ENCODE measurements at places on chromosomes 3 and 15.
A peak's percentile ranks its signal among the peaks of the same experiment; 100 is the strongest.

- DNase-seq, result no peak
Observed at GRCh38 chr3:128421966-128422365, 44.7 kb downstream of the DNAJB8 start.

DNA sequence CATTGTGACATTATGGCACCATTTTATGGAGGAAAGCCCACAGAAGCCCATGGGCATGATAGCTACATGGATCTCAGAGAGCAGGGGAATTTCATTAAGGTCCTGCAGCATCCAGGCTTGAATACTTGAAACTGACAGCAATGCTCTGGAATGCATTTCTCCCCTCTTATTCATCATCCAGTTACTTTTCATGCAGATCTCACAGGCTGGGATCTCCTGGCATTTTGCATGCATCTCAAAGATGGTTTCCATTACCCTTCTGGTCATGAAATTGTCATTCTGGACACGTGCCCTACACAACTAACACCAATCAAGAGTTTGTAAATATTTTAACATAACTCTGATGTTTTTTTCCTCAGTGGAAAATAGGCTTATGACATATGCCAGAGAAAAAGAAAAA is 32.4 kb downstream of the VGLL3 start:
- no peak for DNase-seq

DNA sequence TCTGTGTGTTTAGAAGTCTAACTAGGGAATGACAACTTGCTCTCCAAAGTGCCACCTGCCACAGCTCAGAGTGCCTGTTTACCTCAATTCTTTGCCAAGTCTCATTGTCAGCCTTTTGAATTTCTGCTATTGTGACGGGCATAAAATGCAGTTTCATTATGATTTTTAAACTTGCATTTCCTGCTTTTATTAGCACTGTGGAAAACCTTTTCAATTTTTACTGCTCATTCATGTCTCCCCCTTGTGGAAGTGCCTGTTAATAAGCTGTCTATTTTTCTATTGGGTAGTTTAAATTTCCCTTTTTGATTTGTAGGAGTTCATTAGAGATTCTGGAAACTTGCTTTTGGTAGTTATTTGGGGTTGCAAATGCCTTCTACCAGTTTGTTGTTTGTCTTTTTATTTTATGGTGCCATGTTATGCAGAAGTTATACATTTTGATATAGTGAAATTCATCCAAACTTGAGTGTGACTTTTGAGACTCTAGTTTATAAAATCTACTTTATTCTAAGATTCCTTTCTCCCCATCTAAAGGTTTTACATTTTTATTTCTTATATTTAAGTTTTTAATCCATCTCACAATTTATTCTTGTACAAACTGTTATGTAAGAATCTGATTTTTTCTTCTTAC is 53.9 kb upstream of the FRMD4B start:
- DNase-seq, result no peak

- no peak for DNase-seq
Observed at GRCh38 chr3:8653800-8654408, 9.3 kb upstream of the SSUH2 start.

DNA sequence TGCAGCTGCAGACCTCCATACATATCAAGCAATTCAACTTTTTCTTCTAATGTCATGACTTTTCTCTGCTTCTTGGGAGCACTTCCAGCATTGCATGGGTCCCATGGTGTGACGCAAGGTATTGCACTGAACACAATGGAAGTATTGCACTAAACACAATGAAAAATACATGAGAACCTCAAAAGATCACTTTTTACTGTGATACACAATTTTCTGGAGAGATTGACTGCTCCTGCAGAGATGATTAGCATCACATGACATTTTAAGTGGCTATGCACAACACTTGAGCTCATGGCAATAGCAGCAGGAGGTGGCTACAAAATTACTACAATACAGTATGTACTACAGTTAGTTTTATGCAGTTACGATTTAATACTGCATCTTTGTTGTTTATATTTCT is 113.5 kb upstream of the BHLHE40 start:
- no peak for DNase-seq

DNA sequence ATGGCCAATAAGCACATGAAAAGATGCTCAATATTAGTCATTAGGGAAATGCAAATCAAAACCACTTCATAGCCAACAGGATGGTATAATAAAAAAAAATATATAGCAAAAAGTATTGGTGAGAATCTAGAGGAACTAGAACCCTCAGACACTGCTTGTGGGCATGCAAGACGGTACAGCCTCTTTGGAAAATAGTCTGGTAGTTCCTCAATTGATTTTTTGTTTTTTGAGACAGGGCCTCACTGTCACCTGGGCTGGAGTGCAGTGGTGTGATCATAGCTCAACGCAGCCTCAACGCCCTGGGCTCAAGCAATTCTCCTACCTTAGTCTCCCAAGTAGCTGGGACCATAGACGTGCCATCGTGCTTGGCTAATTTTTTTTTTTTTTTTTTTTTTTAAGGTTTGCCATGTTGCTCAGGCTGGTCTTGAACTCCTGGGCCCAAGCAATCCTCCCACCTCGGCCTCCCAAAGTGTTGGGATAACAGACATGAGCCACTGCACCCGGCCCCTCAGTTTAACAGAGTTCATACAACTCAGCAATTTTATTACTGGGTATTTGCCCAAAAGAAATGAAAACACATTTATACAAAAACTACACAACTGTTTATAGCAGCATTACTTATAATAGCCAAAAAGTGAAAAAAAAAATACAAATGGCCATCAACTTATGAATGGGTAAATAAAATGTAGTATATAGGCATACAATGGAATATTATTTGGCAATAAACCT is 5.1 kb downstream of the PRC1 start:
- no peak for DNase-seq

- no peak for DNase-seq
Observed at GRCh38 chr15:82737975-82738374, 28.3 kb upstream of the AP3B2 start.

DNA sequence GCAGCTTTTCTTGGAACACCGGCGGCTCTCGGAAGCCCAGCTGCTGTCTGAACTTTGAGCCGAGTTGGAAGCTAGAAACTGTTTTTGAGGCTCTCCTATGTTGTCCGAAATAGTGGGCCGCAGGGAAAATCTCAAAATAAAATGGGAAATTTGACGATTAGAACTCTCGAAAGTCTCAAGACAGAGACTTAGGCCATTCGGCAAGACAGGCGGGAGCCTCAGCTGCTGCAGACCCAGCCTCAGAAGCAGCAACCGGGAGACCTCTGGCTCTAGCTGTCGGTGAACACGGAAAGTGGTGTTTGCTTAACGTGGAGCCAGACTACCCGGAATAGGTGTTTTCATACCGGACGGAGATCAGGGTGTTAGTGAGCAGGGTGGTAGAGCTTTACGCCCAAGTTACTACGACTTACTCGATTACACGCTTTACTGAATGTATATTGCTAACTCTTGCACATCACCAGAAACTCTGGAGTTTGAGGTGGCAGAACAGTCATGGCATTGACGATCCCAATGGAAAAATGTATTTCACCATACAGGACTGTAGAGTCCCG is 357 bp upstream of the MAN2C1 start:
- peak; percentile 25 for DNase-seq

GRCh38 chr15:78968539-78969271 is 23.9 kb upstream of the CTSH start:
- no peak for DNase-seq

DNA sequence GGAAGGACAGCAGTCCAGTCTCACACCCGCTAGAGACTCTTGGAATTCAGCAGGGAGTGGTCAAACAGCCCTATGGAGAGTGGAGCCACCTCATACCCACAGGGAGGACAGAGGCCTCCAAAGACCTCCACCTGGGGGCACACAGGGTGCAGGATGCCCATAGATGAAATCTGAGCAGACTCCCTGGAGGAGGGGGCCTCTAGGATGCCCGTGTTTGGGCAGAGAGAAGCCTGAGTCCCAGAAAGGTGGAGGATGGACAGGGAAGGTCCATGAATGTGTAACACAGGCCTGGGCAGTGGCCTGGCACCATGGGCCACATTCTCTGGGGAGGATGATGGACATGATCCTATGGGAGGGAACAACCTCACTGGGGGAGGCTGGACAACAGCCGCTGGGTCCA is 21.7 kb downstream of the DUSP7 start:
- DNase-seq, result no peak

DNA sequence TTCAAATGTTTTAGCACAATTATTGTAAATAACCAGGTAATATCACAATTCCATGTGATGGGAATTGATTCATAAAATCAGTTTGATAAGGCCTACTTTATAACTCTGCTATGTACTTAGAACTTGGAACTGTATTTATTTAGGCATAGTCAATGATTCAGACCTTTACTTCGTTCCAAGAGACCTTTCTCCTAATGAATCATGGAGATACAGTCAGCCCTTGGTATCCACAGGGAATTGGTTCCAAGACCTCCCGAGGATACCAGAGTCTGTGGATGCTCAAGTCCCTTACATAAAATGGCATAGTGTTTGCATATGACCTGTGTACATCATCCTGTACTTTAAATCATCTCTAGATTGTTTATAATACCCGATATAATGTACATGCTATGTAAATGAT is 60.8 kb upstream of the UMPS start:
- DNase-seq, result no peak

GRCh38 chr3:3281024-3281423 is 101.5 kb upstream of the CRBN start:
- DNase-seq, result no peak

DNA sequence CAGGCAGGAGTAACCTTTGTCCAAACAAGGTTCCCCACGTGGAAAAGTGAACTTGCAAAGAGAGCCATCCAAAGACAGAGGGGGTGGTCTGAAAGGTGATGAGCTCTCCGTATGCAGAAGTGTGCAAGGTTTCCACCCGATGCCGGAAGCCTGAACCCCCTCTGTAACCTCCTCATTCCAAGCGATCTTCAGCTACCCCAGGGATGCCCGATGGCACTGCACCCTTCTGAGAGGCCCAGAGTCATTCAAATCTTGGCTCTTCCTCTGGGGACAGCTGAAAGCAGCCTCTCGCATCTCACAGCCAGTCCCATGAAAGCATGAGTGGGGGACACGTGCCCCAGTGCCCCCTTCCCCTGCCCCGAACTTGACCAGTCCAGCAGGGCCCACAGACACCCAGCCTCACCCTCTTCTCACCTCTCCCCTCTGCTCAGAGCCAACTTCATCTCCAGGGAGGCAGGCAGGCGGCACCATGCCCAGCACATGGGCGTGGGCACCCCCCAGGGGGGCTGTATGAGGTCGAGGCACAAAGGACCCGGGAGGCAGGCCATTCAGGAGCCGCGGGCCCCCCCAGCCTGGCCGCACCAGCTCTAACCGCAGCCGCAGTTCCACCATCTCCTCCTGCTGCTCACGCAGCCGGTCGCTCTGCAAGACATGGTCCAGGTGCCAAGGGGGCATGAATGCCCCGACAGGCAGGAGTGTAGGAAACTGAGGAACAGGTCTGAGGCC is 8.7 kb downstream of the KIF7 start:
- no peak for DNase-seq

DNA sequence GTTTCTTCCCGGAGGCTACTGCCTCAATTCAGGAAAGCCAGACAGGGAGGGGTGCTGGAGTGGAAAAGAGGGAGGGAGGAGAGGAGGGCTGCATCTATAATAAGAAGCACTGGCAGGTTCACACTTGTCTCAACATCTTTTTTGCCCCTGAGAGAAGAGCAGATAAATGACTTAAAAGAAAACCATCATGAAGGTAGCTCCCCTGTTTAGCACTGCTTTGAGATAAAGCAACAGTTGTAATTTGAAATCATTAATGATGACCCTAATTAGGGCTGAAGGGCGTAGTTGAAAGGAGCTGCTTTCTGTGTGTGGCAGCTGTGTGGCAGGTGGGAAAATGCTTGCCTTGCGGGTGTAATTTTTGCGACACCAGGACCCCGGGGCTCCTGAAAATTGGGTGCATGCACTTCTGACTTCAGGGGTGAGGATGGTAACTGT is 222.8 kb upstream of the IL12A start:
- DNase-seq, result no peak

- DNase-seq, result no peak
Observed at GRCh38 chr3:128864351-128864811, 15.0 kb upstream of the ACAD9 start.

DNA sequence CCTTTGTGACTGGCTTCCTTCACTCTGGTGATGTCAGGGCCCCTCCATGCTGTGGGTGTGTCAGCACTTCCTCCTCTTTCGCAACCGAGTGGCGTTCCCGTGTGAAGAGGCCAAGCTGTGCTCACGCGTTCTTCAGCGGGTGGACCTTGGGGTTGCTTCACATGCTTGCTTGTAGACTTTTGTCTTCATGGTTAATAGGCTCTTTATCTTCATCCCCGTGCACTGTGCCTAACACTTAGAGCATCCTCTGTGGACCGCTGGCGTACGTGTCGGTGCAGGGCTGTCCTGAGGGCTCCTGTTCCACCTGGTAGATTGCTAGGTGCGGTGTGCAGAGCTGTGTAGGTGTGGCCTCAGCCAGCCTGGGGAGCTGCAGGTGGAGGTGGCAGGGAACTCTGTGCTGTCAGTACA is 182.3 kb downstream of the OR4M2 start:
- DNase-seq, result no peak

- no peak for DNase-seq
Observed at GRCh38 chr15:37094333-37094914, 5.9 kb downstream of the MEIS2 start.

GRCh38 chr3:33044676-33045075 is 52.3 kb downstream of the GLB1 start:
- DNase-seq, result no peak

DNA sequence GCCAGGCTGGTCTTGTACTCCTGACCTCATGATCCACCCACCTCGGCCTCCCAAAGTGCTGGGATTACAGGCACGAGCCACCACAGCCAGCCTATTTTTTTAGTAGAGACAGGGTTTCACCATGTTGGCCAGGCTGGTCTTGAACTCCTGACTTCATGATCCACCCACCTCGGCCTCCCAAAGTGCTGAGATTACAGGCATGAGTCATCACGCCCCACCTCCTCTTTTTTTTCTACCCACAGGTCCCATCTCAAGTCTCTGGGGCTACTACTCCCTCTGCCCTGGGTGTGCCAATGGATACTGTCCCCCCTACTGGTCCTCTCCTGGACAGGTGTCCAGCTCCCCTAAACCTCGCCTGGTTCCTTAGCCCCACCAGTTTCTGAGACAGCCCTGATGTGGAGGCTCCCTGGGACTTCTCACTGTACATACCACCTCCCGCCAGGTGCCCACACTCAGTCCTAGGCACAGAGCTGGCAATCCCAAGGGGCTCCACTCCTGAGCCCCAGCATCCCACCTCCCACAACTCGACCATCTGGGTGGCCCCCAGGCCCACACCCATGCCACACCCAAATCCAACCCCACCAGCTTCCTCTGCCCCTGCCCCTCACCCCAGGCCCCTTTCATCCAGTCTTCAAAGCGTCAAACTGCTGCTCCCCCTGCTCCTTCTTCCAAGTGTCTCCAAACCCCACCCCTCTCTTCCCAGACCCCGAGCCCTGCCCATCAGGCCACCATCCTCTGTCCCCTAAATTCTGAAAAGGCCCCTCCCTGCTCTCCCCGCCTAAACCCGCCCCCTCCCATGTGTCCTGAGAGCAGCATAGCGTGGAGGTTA is 13.1 kb upstream of the CYP11A1 start:
- no peak for DNase-seq

Measured in frontal cortex (tissue), 4 donors.